ENCODE measurements at places on chromosomes 7 and 10. TPM values are rescaled to one million over a fixed set of nuclear protein-coding genes. Genes with fewer than 3 reads are reported as not detected.

Gene GRID2IP
- 1.0 TPM for total RNA-seq

Gene ICA1
- total RNA-seq, result 36.9 TPM

Gene CRHR2
- total RNA-seq, result 0.19 TPM

Gene HECW1
- total RNA-seq, result 10.5 TPM

Gene POM121L12
- total RNA-seq, result not detected

Gene MCM7
- 344 TPM for total RNA-seq

Gene PHKG1
- 0.61 TPM for total RNA-seq

Gene CELF2
- total RNA-seq, result 22.9 TPM

Gene ABCB1
- 0.88 TPM for total RNA-seq

Gene CALHM1
- 0.34 TPM for total RNA-seq

Gene ITGB8
- 3.6 TPM for total RNA-seq

Gene VSIR
- total RNA-seq, result not detected

Gene RAMP3
- total RNA-seq, result 0.88 TPM

Gene SLC13A1
- not detected for total RNA-seq

Gene MSRB2
- total RNA-seq, result 9.6 TPM

Gene ATOH7
- 0.39 TPM for total RNA-seq

Gene MSMB
- not detected for total RNA-seq

Gene ANKRD22
- not detected for total RNA-seq

Gene TRIM50
- not detected for total RNA-seq

Gene COX19
- 7.9 TPM for total RNA-seq

Gene SFTPA1
- not detected for total RNA-seq

Gene SNX10
- total RNA-seq, result 9.9 TPM

Gene SPDYE16
- total RNA-seq, result not detected

Gene TAS2R4
- 1.3 TPM for total RNA-seq

Gene NKX2-3
- not detected for total RNA-seq
